Fibroblast of pulmonary artery (primary cell): ENCODE measurements at places on chromosomes 16 and 17.

- no peak for DNase-seq
These were observed 16.7 kb downstream of the ZNF423 start for GRCh38 chr16:49839017-49839825.

DNA sequence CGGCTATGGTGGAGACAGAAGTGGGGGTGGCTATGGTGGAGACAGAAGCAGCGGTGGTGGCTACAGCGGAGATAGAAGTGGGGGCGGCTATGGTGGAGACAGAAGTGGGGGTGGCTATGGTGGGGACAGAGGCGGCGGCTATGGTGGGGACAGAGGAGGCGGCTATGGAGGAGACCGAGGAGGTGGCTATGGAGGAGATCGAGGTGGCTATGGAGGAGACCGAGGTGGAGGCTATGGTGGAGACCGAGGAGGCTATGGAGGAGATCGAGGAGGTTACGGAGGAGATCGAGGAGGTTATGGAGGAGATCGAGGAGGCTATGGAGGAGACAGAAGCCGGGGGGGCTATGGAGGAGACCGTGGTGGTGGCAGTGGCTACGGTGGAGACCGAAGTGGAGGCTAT lies 24.1 kb downstream of the HEATR9 start:
- no peak for DNase-seq

GRCh38 chr16:56844056-56844455 lies 21.0 kb upstream of the SLC12A3 start:
- no peak for DNase-seq

- no peak for DNase-seq
These were observed 31.8 kb downstream of the PITPNM3 start for GRCh38 chr17:6524520-6524919.

- no peak for DNase-seq
These were observed 62.6 kb upstream of the RASL10B start for GRCh38 chr17:35668802-35669201.

DNA sequence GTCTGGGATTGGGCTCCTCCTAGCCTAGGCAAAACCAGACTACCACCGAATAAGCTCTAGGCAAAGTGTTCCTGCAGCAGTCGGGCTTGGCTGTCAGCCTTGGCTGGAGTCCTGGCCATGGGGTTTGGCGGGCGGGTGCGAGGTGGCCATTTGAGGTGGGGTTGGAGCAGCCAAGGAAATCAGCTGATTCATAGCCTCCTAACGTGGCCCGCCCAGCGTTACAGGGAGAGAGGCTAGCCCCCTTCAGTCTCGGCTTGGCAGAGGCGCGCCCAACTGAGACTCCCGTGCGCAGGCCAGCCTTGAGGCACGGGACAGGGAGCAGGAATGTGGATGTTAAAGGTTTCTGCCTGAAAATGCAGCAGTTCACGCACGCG lies 1.9 kb downstream of the PMP22 start:
- peak; percentile 83 for DNase-seq
